Left lung (tissue), 14 donors: ENCODE measurements at places on chromosomes 13 and 19. TPM values are rescaled to one million over a fixed set of nuclear protein-coding genes. Genes with fewer than 3 reads are reported as not detected.

DNA sequence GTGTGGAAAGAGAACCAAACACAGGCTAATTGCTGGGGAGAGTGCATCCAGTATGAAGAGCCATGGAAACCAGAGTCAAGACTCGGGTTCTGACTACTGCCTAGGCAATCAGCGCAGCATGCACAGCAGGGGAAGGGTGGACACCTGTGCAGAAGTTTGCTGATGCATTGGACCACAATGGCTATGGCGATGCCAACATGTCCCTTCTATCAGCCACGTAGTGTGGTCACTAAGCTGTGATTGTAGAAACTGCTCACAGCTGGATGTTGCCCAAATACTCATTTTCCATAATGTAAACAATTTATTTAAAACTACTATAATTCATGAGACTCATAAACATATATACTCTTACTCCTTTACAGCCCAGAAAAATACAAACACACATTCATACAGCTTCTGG lies 1718.2 kb downstream of the EFNB2 start:
- no peak for DNase-seq

DNA sequence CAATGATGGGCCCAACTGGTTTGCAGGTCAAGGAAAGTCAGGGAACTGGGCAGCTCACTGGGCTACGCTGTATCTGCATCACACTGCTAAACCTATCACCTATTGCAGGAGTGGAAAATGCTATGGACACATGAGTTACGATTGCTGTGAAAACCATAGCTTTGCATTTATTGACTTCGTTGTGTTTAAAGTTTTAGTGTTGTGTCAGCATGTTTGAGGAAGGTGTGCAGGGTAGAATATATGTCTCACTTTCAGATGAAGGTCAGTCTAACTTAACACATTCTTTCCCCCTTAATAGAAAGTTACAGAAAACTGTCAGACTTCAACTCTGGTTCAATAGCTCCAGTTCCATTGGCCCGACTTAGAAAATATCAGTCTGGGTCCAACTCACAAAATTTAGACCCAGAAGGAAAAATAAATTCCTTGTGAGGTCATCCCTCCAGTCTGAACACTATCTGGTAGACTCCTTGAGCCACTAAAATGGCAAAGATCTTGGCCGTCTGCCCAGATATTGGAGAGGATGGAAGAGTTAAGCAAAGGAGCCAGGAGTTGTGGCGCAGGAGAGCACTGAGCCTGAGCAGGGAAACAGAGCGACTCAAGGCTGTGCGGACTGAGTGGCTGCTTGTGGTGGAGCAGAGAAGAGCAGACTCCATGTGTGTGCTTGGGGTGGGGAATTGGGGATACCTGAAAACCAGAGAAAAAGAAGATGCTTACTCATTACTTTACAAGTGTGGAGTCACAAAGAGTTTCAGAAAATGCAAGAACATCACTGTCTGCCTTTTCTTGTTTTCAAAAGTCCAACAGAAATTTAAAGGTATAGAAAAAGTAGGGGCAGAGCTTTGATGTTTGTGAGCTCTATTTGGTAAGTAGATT lies 518.5 kb downstream of the FGF9 start:
- DNase-seq, result no peak

The FGF14 gene
- polyA plus RNA-seq, result 0.45 TPM

DNA sequence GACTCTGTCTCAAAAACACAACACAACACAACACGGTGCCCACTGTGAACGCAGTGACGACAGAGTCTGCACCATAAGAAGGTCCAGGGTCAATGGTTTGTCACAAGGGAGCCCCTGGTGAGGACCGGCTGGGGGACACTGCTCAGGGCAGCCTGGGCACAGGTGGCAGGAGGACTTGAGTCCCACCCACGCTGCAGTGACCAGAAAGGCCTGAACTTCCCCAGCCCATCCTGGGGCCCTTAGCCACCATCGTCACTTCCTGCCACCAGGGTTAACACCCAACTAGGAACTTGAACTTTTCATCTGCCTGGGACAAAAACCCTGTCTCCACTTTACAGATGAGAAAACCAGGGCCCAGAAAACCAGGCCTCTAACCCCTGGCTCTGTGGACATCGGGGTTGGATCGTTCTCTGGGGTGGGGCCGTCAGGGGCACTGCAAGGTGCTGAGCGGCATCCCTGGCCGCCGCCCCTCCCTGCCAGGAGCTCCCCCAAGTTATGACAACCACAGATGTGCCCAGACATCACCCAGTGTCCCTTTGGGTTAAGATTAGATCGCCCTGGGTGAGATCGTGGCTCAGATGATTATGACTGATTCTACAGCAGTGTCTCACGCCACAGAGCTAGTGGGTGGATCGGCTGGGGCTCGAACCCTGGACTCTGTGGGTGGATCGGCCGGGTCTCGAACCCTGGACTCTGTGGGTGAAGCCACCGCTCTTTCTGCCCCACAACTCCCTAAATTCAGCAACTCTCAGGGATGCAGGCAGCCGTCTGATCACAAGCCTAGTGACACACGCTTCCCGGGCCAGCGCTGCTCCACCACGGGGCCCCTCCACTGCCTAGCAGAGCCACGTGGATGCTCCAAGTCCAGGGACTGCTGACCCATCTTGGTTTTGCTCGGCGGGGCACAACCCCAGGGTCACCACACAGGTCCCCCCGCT lies 14.0 kb downstream of the MOB3A start:
- no peak for DNase-seq

DNA sequence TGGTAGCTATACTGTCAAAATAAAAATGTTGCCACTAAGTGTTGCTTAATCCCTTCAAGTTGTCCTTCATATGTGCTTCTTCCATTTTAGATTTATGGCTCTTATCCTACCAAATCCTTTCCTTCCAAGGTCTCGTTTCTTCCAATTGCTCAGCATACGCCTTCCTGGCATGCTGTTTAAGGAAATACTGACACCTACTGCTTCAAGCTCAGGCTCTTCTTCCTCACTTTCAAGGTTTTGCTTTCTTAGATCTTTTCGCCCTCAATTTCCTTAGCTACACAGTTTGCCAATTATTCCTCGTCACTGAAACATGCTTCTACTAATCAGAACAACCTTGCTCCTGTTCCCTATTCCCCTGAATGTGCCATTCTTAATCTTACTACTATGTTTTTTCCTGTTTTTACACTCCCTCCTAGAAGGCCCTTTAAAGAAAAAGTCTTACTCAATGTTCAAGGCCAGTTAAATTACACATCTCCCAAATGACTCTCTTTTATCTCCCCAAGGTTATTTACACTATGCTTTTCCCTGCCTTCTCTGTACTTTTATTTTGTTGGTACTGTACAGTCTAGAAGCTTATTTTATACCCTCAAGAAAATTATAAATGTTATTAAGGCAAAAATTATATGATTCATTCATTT lies 343.1 kb downstream of the MZT1 start:
- no peak for DNase-seq

DNA sequence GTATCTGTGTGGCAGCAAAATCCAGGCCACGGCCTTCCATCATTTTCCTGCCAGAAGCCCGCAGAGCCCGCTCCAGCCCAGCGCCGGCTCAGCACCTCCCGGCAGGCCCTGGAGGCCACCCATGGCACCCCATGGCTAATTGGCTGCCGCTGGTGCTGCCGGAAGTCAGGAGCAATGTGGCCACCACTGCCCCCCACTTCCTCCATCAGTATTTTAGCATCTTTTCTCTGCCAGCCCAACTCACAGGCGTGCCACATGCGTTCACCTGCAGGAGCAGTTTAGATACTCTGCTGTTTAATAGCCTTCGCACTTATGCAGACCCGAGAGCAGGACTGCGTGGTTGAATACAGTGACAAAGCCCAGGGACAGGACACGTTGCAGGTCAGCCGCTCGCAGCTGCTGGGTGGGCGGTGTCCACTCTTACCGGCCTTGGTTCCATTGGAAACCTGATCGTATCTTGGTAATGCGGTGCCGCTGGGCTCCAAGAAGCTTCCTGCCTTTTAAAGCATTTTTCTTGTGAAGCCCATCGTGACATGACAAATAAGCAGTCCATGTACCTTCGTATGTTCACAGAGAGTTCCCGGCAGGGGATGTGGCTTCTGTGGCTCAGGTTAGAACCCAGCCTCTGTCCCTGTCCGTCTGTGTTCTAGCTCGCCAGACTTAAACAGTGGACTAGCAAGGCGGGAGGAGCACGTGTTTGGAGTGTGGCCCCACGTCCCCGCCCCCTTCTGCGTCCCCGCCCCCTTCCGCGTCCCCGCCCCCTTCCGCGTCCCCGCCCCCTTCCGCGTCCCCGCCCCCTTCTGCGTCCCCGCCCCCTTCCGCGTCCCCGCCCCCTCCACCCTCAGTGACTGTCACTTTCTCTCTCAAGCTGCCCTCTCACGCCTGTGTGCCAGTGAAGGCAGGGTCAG lies 162.0 kb upstream of the SOX1 start:
- no peak for DNase-seq

The PRKACA gene
- polyA plus RNA-seq, result 104 TPM

GRCh38 chr13:32153056-32153455 lies 121.5 kb downstream of the FRY start:
- DNase-seq, result no peak

The PEX11G gene
- polyA plus RNA-seq, result 2.9 TPM

- DNase-seq, result no peak
Observed at GRCh38 chr19:16579381-16579780, 7.2 kb upstream of the SLC35E1 start.
